D341Med (cell line): ENCODE measurements at places on chromosomes 5 and 9.

- DNase-seq, result no peak
Observed at GRCh38 chr5:179130101-179130681, 70.0 kb downstream of the ZNF354C start.

- DNase-seq, result no peak
Observed at GRCh38 chr9:22102146-22103053, 93.3 kb upstream of the CDKN2B start.

- DNase-seq, result no peak
Observed at GRCh38 chr5:167767795-167768194, 523.6 kb upstream of the WWC1 start.

DNA sequence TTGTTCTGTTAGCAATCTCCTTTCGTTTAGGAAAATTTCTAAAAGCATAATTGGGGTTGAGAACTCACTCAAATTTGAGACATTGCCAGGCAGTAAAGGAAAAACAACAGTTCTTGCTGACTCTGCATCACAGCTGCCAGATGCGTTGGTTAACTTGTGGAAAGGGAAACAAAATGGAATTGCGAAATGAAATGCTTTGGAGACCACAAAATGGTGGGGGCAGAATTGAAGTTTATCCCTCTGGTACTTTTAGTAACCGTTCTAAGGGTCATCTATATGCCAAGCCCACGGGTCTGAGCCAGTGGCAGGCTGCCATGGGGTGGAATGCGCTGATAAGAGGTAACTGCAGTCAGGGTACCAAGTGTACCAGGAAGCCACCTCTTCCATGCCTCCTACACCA is 28.6 kb upstream of the SELENOP start:
- DNase-seq, result no peak

- no peak for DNase-seq
Observed at GRCh38 chr9:90037146-90037797, 432.5 kb downstream of the GADD45G start.

GRCh38 chr5:90037646-90038045 is 371.9 kb downstream of the CETN3 start:
- no peak for DNase-seq

- peak; percentile 91 for DNase-seq
Observed at GRCh38 chr9:111525056-111525977, at the start of gene ZNF483. ZNF483 (plus strand) TSS chr9:111525179; CDS start chr9:111527396, 2,217 bp downstream.

DNA sequence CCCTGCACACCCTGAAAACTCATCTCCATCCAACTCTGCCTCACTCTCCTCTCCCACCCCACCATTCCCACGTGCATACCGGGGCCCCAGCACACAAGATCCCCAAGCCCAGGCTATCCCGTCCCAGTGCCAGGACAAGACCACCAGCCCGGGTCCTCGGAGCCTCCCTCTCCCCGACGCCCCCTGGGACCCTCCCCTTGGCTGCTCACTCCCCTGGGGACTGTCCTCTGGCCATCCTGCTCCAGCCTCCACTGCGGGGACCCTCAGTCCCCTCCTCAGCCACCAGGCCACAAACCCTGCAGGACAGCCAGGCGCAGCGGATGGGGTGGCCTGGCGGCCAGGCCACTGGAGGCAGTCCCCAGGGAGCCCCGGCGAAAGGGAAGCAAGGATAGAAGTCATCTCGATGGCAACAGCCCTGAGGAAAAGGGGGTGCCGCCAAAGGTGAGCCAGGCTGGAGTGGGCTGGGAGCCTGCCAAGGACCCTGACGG is 62.8 kb downstream of the C9orf50 start:
- no peak for DNase-seq

- DNase-seq, result no peak
Observed at GRCh38 chr5:76705574-76705973, 10.4 kb upstream of the F2R start.

GRCh38 chr5:98635656-98636055 is 137.8 kb upstream of the RGMB start:
- DNase-seq, result no peak

DNA sequence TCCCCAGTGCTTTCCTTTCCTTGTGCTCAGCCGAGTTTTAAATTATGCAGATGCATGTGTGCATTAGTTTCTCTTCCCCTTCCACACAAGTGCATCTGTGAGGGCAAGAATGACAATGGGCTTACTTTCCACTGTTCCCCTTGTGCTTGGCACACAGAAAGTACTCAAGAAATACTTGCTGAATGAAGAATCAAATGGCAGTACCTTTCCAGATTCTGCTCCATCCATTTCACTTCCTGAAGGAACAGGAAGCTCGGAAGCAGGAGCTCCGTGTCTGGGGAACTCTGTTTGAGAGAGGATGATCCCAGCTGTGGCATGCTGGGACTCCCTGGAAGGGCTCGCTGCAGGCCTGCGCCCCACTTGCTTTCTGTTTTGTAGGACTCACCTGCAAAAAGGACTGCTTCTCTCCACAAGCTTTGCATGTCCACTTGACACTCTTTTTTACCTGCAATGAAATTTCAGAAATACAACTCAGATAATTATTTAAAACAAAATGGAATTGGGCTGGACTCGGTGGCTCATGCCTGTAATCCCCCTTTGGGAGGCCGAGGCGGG is 5.5 kb downstream of the MRNIP start:
- DNase-seq, result no peak

GRCh38 chr5:172858990-172859811 is 25.1 kb downstream of the ERGIC1 start:
- no peak for DNase-seq

DNA sequence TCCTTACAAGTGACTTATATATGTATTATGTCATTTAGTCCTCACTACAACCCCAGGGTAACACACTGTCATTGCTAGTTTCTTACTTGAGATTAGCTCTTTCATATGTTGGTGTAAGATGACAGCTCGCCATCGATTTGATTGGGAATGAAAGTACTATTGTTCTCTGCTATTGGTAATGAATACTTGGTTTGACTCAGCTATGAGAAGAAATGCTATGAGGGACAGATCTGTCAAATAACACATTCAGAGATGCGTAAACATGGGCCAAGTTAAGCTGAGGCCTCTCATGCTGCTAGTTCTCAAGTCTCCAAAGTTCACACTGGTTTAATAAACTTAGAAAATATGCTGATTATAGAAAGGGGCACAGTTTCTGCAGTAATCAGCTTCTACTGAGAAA is 142.7 kb downstream of the SGCD start:
- no peak for DNase-seq

- DNase-seq, result peak; percentile 43
Observed at GRCh38 chr9:125343518-125344275, 82.1 kb downstream of the GAPVD1 start.

GRCh38 chr5:9712911-9713310 is 82.8 kb upstream of the TAS2R1 start:
- no peak for DNase-seq

- no peak for DNase-seq
Observed at GRCh38 chr5:100902440-100903038, 543 bp downstream of the ST8SIA4 start.

GRCh38 chr5:139104577-139105276 is 93.4 kb downstream of the SIL1 start:
- DNase-seq, result no peak

DNA sequence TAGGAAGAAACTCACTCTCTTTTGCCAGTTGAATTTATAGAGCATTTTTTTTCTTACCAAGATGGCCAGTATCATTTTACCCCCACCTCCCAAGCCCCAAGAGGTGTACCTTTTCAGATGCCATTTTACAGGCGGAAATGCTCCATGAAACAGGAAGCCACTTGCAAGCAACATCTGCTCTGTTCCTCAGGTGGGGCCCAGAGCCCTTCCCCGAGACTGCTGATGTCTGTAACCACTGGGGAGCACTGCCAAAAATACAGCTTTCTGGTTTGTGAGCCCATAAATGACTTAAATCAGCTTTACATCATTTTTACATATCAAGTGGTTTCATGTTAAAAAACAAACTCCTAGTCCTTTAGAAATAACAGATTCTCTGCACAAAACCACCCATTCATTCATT is 42.9 kb upstream of the GARNL3 start:
- DNase-seq, result no peak

- no peak for DNase-seq
Observed at GRCh38 chr9:22010866-22011625, 1.9 kb upstream of the CDKN2B start.

DNA sequence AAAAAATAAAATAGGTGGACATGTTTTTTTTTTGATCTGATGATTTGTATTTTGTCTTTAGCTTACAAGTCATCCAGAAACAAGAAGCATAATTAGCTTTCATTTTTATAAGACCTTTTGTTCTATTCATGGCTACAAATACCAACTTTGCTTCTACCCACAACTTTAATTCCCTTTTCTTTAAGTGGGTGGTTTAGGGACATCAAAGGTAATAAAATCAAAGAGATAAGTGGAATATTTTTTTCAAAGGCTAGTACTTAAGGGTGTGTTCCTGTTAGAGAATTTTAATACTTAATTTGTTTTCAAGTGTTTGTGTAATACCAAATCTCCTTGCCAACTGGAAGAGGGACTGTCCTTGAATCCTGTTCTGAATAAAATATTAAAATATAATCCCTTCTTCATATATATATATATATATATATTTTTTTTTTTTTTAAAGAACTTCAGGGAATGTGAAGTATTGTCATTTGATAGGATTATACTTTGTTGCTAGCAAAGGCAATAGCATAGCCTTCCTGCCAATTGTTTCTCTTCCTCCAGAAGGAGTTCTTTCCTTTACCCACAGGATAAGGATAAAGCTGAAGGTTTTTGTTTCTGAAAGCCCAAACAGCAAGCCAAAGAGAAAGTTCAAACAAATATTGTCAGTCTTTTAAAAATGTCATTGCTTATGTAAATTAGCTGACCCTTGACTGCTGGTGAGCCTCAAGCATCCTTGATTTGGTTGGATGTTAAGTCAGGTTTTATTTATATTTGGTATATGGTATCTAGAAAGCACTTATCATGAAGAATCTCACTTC is 108.9 kb downstream of the PAM start:
- no peak for DNase-seq
